ENCODE measurements at places on chromosomes 16 and 17.
A peak's percentile ranks its signal among the peaks of the same experiment; 100 is the strongest.

DNA sequence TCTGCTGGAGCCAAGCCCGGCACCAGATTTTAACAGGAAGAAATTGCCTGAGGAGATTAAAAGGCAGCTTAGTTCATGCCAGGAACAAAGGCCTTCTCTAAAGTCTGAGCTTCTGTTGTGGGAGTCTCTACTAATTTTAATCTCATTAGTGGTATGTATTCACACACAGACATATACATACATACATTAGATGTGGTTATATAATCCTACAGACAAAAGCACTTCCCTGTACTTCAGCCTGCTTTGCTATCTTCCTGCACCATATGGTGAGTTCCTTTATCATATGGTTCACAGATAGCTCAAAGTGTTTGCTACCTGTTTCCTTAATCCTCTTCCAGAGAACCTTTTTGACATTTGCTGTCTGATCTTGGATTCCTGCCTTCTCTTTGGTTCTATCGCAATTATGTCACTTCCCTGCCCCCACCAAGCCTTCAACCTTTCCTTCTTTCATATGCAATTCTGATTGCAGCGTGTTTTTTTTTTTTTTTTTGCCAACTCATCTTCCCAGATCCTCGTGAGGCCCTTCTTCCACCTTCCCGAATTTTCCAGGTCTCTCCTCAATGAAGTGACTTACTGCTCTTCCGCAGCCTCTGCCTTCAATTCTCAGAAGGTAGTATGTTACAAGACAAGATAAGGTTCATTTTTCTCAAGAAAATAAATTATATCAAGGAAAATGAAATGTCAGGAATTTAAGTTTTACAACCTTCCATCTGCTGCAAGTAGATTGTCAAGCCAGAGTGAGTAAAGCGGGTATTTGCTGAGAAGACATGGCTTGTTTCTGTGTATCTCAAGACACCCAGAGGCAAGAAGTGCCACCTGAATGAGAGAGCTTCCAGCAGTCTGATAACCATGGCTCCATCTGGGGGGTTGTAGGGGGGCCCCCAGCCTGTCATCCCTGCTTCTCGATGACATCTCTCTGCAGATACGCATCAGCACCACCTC is 120.2 kb upstream of the CACNG3 start:
- no peak for DNase-seq

- no peak for DNase-seq
Observed at GRCh38 chr16:65445313-65446260, 323.7 kb upstream of the CDH11 start.

GRCh38 chr16:50378417-50378816 is 9.6 kb upstream of the BRD7 start:
- no peak for DNase-seq

DNA sequence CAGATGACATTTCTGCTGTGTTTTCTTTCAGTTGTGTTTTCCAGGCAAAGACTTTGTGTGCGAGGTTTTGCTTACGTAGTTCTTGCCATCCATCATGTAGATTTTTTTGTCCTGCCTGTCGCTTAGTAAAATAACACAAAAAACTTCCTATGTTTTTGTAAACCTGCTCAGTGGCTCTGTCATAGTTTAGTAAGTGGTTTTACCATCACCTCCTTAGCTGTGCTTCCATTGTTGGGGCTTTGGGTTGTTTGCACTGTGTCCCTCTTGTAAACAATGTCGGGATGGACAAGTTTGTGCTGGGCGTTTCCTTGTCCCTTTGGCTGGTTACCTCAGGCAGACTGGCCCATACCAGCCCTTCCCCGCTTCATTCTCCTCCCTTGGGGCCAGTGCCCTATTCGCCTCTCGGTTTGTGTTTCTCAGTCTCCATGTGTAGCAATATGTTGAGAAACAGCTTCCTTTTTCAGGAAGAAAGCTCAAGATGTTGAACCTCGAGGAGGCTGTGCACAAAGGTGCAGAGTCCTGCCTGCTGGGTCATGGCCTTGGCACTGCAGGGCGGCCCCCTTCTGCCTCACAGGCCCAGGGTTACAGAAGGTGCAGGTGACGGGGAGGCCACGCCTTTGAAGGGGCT is 74.6 kb downstream of the KSR1 start:
- DNase-seq: no peak

DNA sequence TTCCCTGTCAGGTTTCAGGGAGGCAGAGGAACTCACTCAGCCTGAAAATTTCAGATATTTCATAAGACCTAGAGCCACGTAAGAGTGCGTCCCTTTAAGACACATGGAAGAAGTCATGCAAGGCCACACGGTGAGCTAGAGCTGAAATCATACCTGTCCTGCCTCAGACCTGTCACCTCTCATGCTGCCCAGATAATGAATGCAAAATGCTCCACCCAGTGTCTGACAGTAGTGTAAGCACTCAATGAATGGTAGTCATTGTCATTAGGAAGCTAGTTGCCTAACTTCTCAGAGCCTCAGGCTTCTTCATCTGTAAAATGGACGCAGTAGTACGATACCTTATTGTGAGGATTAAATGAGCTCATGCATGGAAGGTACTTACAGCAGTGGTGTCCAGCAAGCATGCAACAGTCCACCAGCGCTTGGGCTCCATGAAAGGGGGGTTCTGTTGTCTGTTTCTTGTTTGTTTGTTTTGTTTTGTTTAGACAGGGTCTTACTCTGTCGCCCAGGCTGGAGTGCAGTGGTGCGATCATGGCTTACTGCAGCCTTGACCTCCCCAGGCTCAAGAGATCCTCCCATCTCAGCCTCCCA is 60.7 kb downstream of the WSB1 start:
- no peak for DNase-seq

GRCh38 chr16:23611936-23612335 is 15.8 kb upstream of the NDUFAB1 start:
- no peak for DNase-seq

DNA sequence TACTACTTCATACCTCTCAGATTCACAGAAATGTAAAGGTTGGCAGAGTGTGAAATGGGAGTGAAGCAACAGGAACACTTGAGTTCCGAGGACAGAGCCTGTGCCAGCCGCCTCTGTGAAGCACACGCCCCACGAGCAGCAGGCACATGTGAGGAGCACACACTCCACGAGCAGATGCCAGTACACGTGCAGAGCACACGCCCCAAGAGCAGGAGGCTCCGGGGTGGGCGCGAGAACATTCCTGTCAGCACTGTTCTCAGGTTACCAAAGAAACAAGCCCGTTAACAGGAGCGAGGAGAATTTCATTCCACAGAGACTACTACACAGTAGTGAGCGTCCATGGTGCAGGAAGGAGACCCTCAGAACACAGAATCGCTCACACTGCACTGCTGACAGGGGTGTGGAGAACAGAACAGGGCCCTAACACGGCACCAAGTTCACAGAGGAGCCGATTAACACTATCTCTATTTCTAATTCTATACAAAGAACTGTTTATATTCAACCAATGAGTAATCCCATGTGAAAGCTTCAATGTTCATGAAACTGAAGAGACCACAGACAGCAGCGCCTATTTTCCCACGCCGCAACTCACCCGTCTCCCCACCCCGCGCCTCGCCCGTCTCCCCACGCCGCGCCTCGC is 40.1 kb downstream of the KLHDC4 start:
- DNase-seq: no peak

- DNase-seq: no peak
Observed at GRCh38 chr16:4987250-4987579, 29.1 kb downstream of the SEC14L5 start.

GRCh38 chr17:63571632-63572310 is 21.5 kb downstream of the DCAF7 start:
- no peak for DNase-seq

DNA sequence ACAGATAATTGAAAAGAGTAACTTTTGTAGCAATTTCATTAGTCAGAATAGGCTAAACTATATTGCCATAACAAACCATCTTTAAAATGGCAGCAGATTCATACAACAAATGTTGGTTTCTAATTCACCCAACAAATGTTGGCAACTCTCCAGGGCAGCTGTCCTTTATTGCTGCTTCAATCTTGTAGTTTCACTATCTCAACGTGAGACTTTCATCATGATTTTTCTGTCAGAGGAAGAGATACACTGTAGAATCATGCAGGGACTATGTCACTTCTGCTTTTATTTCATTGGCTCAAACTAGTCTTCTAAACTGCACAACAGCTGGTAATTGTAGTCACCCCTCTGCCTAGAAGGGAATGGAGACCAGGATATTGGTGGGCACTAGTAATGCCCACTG is 174.2 kb downstream of the TANC2 start:
- no peak for DNase-seq

DNA sequence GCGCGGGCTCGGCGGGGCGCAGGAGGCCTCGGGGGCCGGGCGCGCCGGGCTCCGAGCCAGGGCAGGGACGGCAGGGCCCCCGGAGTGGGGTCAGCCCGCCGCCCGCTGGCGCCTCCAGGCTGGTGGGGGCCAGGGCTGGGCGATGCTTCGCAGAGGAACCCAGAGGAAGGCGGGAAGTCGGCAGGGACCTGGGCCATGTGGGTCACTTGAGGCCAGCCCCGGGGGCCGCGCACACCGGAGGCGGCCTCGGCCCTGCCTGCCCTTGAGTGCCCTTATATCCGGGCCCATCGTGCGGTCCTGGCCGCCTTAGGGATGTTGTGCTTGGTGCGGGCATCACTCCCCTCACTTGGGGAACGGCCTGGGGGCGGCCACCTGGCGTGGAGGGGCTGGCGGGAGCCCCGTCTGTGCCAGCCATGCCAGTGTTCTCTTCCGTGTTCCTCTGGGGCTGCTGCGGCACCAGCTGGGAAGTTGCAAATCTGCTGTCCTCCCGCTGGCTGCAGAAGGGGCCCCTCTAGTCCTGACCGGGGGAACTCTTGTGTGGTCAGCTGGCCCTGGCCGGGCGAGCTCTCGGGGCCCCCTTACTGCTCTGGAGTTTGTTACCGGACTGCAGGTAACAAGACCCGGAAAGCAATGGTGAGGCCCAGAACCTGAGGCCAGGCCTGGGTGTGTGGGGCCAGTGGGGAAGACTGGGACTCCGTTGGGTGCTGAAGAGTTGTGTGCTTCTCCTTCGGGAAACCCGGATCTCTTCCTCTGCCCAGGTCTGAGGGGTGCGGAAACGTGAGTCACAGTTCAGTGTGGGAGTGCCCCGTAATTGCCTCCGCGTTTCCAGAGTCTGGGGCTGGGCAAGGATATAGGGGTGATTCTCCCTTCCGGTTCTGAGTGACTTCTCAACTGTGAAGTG is 849 bp downstream of the CAPN15 start:
- DNase-seq: no peak

GRCh38 chr17:41848788-41849187 is 11.2 kb downstream of the KLHL10 start:
- no peak for DNase-seq

DNA sequence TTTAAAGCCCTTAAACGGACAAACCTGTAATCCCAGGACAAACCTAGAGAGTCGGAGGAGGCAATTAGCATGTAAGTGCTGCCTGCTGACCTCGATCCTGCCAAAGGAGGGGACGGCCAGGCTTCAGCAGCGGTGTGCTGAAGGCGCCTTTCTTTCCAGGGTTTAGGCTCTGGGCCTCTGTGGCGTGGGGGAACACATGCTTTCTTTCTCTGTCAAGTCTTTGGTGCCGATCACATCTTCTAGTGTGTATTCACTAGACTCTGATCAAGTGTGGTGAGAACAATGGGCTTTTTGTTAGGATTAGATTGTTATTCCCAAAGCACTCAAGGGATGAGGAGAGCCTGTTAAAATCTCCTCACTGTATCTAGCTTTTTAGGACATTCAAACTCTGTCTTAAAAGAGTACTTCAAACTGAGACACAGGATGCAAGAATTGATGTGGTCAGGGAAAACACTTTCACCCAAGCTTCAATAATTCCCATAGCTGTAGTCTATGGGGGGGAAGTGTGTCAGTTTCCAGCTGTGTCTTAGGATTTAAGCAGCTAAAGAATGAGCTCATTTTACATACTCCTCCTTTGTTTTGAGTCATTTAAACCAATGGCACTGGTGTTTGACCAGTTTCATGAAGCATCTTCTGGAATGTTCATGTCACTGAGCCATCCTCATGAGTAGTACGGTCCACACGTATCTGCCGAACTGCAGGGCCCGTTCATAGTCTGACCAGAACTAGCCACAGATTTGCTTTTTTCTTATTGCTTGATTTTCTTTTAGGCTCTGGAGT is 51.2 kb downstream of the RPA1 start:
- DNase-seq: no peak

GRCh38 chr17:74961657-74962350 is 10.8 kb downstream of the HID1 start:
- peak; percentile 90 for DNase-seq

DNA sequence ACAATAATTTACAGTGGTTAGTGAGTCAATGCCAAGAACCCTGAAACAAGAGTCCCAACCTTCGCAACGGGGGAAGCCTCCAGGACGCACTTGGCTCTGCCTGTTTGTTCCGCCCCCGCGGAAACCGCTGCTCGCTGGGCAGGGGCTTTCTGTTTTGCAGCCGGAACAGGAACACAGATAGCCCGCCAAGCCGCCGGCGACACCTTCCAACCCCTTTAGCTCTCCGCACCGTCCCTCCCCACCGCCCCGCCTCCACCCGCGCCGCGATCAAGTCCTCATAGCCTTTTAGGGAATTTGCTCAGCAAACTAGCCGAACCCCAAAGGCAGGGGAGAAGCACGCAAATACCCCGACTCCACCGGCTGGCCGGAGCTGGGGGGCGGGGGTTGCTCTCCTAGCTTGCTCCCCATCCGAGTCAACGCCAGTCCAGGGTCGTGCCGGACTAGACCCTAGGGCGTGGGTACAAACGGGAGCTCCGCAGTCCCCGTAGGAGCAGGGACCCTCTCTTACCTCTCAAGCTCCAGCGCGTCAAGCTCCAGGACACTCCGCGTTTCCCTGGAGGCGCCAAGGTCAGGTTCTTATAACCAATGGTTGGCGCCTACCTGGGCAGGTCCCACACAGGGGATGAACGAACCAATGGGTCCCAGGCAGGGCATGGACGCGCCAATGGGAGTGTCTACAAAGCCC is at the start of gene SLFN13:
Gene SLFN13 (minus strand): TSS at position 553 of the 685 bp plus-strand sequence. CDS start 3,086 bp downstream, outside the sequence.
- DNase-seq: peak; percentile 64

DNA sequence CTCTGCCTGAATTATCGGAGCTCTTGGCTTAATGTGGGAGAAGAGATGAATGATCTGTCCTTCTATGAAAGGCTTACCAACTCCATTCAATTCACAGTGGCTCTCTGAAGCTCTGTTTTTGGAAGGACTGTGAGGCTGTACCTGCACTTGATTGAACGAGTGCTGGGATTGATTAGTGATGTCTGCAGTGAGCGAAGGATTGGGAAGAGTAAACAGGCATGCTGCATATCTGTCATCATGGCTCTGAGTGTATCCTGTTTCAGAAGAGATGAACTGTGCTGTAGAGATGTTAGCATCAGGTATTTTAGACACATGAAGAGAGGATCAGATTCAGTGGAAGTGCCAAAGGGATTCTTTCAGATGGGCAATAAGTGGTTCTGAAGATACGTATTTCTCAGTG is 564.0 kb downstream of the MAF start:
- DNase-seq: no peak

GRCh38 chr17:57626520-57627210 is 118.4 kb downstream of the CCDC182 start:
- DNase-seq: no peak
